ENCODE measurements at places on chromosomes 5 and 9.

- H3K36me3 ChIP-seq, result peaks cover 62% of the 10 kb centered on the region
- H3K27ac ChIP-seq, result no peak overlapping the region
- H3K4me3 ChIP-seq, result no peak overlapping the region
- H3K27me3 ChIP-seq, result peaks cover 5% of the 10 kb centered on the region
- peaks cover 3% of the 10 kb centered on the region for H3K4me1 ChIP-seq
Measured at GRCh38 chr9:130227833-130228232, 37.7 kb upstream of the HMCN2 start.

DNA sequence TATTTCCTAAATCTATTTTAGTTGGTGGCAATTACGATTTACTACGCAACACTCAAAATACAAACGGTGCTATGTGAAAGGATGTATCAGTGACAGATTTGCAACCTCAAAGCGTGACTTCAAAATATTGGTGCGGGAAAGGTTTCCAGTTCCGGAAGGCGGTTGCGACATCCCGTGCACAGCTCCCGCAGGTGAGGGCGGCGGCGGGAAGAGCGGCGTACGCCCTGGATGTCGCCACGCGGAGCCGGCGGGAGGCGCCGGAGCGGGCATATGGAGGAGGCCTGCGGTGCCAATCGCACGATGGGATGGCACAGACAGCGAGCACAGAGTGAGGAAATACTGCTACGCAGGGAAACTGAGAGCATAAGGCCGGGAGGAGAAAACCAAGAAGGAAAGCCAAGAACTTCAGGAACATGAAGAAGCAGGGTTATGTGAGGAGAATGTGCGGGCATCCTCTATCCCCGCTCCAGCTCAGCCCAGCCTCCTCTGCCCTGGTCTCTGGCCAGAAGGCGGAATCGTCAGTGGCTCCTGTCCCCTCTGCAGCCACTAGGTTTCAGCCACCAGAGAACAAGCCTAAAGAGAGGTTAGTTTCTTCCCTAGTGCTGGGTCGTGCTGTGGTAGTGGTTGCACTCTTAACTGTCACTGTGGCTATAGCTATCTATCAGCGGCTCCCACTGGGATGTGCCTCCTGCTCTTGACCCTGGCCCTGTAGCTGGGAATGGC is 378.1 kb upstream of the TLE4 start:
- no peaks in the 10 kb centered on the region for H3K36me3 ChIP-seq
- no peak for DNase-seq
- H3K4me3 ChIP-seq, result no peak overlapping the region
- H3K4me1 ChIP-seq, result no peaks in the 10 kb centered on the region

GRCh38 chr5:100950985-100951384 is 47.9 kb upstream of the ST8SIA4 start:
- no peak overlapping the region for H3K27ac ChIP-seq
- H3K4me1 ChIP-seq, result no peaks in the 10 kb centered on the region
- H3K27me3 ChIP-seq, result no peaks in the 10 kb centered on the region
- no peak for DNase-seq
- H3K36me3 ChIP-seq, result no peaks in the 10 kb centered on the region

DNA sequence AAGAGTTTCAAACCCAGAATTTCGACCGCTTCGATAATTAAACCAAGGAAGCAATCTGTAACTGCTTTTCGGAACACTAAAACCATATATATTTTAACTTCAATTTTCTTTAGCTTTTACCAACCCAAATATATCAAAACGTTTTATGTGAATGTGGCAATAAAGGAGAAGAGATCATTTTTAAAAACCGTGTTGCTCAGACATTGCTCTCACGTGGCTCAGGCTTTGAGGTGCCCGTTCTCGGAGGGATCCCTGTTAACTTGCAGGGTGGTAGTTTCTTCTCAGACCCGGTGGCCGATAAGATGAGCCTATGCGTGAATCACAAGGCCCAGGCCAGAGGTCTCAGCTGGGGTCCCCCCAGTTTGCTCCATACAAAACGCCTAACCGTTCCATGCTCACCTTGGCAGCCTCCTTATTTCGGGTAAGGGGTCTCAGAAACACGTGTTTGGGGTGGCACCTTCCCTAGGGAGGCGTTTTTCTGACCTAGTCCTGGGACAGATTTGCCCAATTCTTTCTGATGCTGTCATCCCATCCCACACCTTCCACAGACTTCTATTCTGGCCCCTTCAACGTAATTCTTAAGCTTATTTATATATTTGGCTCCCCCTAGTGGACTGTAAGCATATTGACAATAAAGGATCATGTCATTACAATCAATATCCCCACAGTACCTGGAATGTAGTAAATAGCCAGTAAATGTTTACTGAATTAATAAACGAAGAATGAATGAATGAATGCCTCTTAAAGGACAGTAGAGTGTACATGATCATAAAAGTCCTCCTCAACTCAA is 48.1 kb downstream of the THBS4 start:
- no peaks in the 10 kb centered on the region for H3K27me3 ChIP-seq
- H3K36me3 ChIP-seq, result peaks cover 31% of the 10 kb centered on the region
- peaks cover 9% of the 10 kb centered on the region for H3K4me1 ChIP-seq

DNA sequence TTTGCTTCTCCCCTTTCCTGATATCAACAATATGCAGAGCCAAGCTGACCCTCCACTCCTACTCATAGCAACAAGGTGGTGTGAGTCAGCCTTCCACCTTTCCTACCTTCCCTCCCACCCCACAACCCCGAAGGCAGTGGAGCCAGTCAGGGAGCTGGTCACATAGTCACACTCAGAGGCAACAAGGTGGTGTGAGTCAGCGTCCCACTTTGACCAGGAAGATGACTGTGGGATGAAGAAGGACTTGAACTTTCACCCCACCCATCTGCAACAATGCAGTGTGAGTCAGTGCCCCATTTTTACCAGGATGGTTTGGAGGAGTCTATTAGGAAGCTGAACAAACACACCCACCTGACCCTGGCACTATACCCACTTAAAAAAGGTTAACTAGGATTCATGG is 30.1 kb upstream of the ZNF782 start:
- H3K27me3 ChIP-seq, result no peaks in the 10 kb centered on the region
- DNase-seq, result no peak
- H3K4me3 ChIP-seq, result no peak overlapping the region
- peaks cover 5% of the 10 kb centered on the region for H3K4me1 ChIP-seq
- no peak overlapping the region for H3K27ac ChIP-seq

- no peak overlapping the region for H3K27ac ChIP-seq
- H3K4me1 ChIP-seq, result no peaks in the 10 kb centered on the region
- peaks cover 3% of the 10 kb centered on the region for H3K27me3 ChIP-seq
- no peaks in the 10 kb centered on the region for H3K36me3 ChIP-seq
- DNase-seq, result no peak
- H3K4me3 ChIP-seq, result no peak overlapping the region
Measured at GRCh38 chr5:8230868-8231267, 361.9 kb downstream of the MTRR start.
